ENCODE measurements at places on chromosomes 16 and 17.

- no peak for DNase-seq
Observed at GRCh38 chr17:41705271-41705991, 6.7 kb upstream of the GAST start.

- DNase-seq: no peak
Observed at GRCh38 chr16:75206749-75207451, at the start of gene CTRB2. Gene CTRB2, minus strand, starts transcription at chr16:75207161. Its CDS starts 20 bp downstream, at chr16:75207141.

GRCh38 chr17:19720631-19721426 lies 4.4 kb upstream of the SLC47A2 start:
- DNase-seq: no peak

- no peak for DNase-seq
Observed at GRCh38 chr17:57732062-57732461, 13.0 kb downstream of the CCDC182 start.

- DNase-seq: no peak
Observed at GRCh38 chr17:62847426-62847825, 39.3 kb upstream of the MARCHF10 start.

- DNase-seq: no peak
Observed at GRCh38 chr16:57194512-57194911, 8.4 kb downstream of the RSPRY1 start.

- no peak for DNase-seq
Observed at GRCh38 chr16:81520151-81520470, 75.5 kb downstream of the CMIP start.

DNA sequence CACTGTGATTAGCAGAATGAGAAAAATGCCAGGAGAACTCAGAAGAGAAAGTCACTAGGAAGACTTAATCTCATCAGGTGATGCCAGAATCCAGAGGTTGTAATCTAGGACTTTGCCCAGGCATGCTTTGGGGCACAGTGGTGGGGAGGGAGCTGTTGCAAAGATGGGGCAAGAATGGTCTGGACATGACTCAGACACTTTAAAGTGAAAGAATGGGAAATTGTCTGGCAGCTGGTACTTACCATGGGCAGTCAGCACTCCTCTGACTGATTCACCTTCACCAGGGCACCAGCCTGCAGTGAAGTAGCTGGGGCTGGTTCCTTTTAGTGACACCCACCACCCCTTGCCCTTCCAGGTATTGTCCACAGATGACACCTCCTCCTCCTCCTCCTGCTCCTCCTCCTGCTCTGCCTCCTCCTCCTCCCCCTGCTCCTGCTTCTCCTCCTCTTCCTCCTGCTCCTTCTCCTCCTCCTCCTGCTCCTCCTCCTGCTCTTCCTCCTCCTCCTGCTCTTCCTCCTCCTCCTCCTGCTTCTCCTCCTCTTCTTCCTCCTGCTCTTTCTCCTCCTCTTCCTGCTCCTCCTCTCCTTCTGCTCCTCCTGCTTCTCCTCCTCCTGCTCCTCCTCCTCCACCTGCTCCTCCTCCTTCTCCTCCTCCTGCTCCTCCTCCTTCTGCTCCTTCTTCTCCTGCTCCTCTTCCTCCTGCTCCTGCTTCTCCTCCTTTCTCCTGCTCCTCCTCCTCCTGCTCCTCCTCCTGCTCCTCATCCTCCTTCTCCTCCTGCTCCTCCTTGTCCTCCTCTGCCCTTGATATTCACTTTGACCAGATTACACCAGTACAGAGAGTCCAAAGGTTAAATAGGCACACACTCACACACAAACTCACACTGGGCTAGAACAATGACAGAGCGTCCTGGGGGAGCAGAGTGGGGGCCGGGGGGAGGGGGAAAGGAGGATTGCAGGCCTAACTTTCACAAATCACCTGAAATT lies at the start of gene CHD9NB:
TSS of gene CHD9NB (minus strand) at position 379 of the 983 bp plus-strand sequence. CDS start 8,739 bp downstream, outside the sequence.
- DNase-seq: no peak

DNA sequence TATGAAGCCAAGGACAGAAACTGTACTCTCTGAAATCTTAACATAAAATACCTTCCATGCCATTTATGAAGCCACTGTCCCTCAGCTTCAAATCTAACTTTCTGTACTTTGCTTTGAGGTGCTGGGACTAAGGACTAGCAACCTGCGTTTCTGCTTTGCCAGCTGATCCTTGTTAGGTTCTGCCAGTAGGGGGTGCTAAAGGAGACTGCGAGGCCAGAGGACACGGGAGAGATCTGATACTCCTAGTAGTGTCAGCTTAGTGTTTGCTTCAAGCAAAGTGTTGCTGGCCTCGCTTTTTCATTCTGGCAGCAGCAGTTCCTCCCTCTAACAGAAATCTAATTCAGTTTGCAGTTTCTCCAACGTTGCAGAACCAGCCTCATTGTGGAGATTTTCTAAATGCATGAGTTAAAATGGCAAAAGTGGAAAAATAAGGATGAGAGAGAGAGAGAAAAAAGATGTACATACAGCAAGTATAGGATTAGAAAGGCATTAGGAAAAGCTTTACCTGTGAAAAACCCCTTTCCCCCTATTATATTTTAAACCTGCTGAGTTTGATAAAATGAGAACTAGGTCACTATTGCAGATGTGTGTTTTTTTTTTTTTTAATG lies 297.5 kb downstream of the CA10 start:
- DNase-seq: no peak

- no peak for DNase-seq
Observed at GRCh38 chr16:70784692-70785555, 16.0 kb downstream of the VAC14 start.

DNA sequence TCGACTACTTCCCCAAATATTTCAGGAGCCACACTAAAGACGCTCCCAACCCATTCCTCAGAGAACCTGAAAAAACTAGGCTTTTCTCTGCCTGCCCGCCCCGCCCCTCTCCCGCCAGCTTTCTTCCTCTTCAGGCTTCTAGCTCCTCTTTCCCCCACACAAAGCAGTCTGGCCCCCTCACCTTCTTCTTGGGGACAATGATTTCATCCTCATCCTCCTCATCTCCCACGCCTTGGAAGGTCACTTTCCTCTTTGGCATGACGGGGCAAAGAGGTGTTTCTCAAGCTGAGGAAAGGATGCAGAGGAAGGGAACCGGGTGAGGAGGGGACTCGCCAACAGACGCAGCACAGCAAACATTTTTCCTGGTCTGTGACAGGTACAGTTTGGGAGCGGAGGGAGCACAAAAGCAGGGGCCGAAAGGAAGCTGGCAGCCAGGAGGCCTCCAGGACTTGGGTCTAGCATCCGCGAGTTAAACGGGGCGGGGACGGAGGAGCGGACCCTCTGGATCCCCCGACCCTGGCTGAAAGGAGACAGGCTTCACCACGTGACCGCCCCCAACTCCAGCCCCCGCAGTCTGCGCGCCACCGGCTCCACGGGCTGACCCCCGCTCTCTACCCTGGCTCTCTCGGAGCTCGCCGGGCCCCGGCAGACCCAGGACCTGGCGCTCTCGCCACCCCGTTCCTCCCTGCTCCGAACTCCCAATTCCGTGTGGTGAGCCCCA lies 525 bp downstream of the CD2BP2 start:
- DNase-seq: no peak

- DNase-seq: no peak
Observed at GRCh38 chr16:88013091-88013609, 61.9 kb downstream of the BANP start.

All from stimulated activated CD4-positive, alpha-beta T cell treated with anti-CD3 and anti-CD28 coated beads, Interleukin-4, amount 100 ng/mL, for 1 hour (primary cell).